CMK (cell line): ENCODE measurements at places on chromosomes 7 and 10.

- DNase-seq = no peak
These were observed 23.9 kb downstream of the GOLGA7B start for GRCh38 chr10:97873569-97873968.

- DNase-seq = no peak
These were observed 158.6 kb downstream of the TMEM178B start for GRCh38 chr7:141232286-141233051.

DNA sequence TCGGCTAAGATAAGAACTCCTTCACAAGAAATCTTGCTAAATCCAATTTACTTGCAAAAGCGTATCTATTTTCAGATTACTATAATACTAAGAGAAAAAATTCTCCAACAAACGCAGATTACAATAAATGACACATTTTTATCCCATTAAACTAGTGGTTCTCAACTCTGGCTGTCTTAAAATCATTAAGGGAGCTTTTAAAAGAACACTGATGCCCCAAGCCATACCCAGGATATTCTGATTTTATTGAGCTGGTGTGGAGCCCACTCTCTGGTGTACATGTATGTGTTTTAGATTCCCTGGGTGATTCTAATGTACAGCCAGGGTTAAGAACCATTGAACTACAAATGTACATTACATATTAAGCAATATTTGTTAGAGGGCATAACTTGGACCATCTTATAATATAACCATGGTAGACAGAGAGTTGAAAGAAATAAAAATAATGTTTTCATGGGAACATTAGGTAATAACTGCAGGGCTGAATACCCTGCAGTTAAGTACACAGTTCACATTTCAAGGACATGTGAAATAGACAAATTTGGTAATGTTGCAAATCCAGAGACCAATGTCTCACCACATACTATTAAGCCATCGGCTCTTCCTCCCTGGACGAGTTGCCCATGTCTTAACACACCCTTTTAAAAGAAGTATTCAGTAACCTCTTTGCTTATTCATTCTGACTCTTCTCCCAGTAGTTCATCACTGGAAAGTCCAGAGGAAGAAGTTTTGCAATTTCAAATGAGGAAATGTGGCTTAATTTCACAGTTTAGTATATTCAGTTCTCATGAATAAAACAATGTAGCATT, 6.2 kb downstream of the GSAP start:
- DNase-seq = no peak

DNA sequence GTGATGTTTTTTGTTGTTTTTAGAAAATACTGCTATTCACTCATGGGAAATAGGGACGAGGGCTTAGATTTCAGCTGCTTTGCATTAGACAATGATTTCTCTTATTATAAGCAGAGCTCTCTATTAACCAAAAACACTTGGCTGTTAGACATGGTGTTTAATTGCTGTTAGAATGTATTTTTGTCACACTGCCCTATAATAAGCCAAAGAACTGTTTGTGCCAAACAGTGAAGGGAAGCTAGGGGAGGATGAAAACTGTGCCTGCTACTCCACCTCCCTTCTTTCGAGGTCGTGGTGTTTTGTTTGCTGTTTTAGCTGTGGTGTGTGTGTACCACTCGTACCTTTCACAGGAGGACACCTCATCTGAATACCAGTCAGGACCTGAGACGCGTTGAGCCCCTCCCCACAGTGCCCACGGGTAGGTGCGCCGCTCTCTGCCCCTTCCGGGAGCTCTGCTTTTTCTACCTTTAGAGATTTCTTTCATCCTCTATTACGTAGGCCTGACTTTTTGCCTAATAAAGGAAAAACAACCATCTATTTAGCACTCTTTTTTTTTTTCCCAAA, 57.9 kb downstream of the CUX1 start:
- DNase-seq = no peak

- DNase-seq = no peak
These were observed 313.0 kb upstream of the GLI3 start for GRCh38 chr7:42549866-42550485.

GRCh38 chr7:86958380-86958779, 101.1 kb downstream of the ELAPOR2 start:
- DNase-seq = no peak

DNA sequence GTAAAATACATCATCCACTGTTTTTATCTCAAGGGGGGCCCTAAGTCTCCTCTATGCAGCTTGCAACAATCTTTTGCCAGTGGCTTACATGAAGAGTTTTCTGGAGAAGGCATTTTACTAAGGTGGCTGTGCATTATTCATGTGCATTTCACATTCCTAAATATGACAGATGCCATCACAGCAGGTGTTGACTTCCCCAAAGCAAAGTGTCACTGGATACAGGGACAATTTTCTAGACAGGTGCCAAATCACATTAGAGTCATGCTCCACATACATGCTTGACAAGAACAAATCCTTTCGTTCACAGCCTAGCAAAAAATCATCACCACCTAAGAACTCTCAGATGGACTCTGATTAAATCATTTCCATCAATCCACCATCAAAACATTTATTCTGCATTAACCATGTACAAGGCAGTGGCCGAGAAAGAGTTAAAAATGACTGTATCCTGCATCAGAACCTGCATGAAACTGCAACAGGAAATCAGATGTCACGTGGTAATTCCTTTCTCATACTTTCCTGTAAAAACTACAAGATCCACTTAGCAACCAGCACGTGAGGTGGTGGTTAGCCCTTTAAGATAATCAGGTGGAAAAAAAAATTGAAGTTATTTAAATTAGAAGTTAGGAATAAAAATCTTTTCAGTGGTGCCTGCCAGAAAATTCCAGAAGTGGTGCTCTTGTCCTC, 88.2 kb upstream of the AFAP1L2 start:
- no peak for DNase-seq

GRCh38 chr7:1985936-1986335, 246.8 kb downstream of the MAD1L1 start:
- DNase-seq = no peak

DNA sequence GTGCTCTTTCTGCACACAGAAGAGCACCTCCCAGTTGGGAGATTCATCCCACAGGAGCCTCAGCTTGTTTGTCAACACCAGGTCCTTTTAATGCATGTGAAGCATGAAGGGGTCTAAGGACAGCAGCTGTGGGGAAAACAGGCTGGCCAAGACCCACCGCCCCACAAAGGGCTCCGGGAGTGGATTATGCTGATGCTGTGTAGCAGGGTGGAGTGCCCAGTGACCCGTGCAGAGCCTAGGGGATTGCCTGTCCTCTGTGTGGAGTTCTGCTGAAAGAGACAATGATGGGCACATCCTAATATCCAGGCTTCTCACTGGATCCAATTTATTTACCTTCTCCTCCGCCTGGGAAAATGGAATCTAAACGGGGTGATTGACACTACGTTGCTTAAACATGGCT, 74.0 kb downstream of the PIP4K2A start:
- DNase-seq = no peak

- DNase-seq = peak; percentile 56
These were observed 5.3 kb upstream of the PRKRIP1 start for GRCh38 chr7:102390697-102391484.
